ENCODE measurements at places on chromosomes 2 and 18.

DNA sequence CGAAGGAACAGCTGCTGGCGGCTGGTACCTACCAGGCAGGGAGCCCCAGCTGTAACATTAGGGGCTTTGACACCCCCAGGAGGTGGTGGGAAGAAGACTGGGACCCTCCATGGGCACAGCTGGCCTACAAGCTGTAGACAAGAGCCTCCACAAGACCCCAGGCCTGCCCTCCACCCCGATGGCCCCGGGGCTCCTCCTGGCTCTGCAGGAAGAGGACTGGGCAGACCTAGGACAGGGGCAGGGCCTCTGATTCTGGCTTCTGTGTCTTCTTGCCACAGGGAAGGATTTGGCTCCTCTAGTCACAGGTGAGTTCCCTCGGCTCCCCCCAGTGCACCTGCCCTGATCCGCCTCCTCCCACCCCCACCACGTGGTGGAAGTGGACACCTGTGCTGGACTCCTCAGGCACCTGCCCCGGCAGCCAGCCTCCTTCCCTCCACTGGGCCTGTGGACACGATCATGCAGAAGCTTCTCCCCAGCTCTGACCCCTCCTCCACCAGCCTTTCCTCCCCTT, 53.4 kb upstream of the ODC1 start:
- DNase-seq, result no peak

GRCh38 chr2:223472771-223473170, 129.4 kb downstream of the SCG2 start:
- no peak for DNase-seq

GRCh38 chr2:119088416-119088815, 70.1 kb downstream of the C1QL2 start:
- no peak for DNase-seq

DNA sequence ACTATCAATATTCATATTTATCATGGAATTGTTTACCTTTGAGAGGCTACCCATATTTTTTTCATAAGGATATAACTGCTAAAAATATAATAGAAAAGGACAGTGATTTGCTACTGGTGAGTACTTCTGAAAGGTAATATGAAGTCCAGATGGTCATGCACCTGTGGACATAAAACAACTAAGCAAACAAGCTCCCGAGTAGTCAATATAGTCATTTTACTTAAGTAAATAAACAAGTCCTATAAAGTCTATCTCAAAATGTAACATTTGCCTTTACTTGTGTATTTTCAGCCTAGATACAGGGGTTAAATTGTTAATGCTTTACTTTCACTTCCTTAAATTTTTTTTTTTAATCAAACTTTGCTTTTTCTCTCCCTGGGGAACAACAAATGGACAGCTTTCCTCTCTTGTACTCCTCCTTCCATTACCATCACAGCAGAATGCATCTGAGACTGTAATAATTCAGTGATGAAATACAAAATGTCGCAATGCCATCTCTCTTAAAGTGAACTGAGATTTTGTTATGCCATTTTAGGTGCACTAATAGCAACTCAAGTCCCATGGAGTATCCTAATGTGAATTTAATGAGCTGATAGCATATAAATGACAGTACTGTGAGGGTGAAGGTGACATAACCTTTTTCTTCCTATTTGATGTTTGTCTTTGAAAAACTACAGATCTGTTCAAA, 1325.4 kb upstream of the ZEB2 start:
- DNase-seq, result no peak

- DNase-seq, result no peak
Measured at GRCh38 chr2:160351956-160352355, 141.7 kb downstream of the RBMS1 start.

GRCh38 chr18:36829362-36830157, 633 bp downstream of the KIAA1328 start:
- DNase-seq, result no peak

GRCh38 chr2:236833501-236834073, 252.1 kb upstream of the COPS8 start:
- DNase-seq, result no peak

Data from ascending aorta (tissue), 2 donors.